NCI-H510A (cell line): ENCODE measurements at places on chromosomes 1 and 21.

- no peak for DNase-seq
These were observed 316.7 kb downstream of the BRINP2 start for GRCh38 chr1:177487481-177487880.

GRCh38 chr1:53804181-53804580 is 33.9 kb downstream of the NDC1 start:
- DNase-seq, result no peak

GRCh38 chr1:29657816-29658215 is 421.5 kb downstream of the PTPRU start:
- DNase-seq, result no peak

GRCh38 chr21:34836933-34837505 is 168.2 kb downstream of the CLIC6 start:
- no peak for DNase-seq

GRCh38 chr1:204503122-204503912 is 8.7 kb upstream of the PIK3C2B start:
- DNase-seq, result no peak

DNA sequence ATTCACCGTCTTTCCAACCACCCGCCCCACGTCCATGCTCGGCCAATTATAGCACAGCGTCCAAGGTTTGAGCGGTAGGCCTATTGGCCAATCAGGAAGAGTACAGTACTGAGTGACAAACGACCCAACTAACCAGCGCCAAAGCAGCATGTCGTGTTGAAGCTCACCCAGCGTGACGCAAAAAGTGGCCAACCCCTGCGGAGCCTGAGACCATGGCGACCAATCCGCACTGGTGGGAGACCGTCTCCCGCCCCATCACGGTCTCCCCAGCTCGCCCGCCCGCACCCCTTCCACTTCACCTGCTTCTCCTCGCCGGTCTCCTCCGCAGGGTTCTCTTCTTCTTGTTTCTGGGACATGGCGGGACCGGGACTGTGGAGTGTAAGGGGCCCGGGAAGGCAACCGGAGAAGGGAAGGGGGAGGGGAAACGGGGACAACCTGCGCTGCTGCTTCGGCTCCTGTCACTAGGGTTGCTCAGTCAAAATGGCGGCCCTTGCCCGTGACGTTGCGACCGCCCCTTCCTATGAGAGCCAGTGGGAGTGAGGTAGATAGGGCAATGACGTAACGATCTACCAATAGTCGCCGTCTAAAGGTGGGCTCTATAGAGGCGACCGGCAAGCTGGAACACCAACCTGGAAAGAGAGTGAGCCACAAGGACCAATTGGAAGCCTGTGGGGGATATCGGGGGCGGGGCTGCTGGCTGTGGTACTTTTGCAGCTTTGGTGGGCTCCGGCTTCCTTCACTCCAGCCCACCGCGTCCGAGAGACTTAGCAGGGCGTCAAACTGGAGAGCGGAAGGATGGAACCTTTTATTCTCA is at the start of gene ENSA:
ENSA (minus strand) TSS at position 498 of the 814 bp plus-strand sequence; CDS start at position 356, 142 bp downstream.
- peak; percentile 97 for DNase-seq

GRCh38 chr1:98104289-98104688 is 183.5 kb upstream of the DPYD start:
- no peak for DNase-seq

GRCh38 chr21:35855484-35855883 is 204.8 kb downstream of the SETD4 start:
- DNase-seq, result no peak

DNA sequence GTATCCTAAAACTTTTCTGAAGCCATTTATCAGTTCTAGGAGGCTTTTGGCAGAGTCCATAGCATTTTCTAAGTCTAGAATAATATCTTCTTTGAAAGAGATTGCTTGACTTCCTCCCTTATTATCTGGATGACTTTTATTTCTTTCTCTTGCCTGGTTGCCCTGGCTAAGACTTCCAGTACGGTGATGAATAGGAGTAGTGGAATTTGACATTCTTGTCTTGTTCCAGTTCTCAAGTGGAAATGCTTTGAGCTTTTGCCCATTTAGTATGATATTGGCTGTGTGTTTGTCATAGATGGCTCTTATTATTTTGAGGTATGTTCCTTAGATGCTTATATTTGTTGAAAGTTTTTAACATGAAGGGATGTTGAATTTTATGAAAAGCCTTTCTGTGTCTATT is 1647.9 kb downstream of the PLA2G4A start:
- no peak for DNase-seq

GRCh38 chr1:92705446-92705845 is 79.5 kb downstream of the EVI5 start:
- DNase-seq, result no peak

DNA sequence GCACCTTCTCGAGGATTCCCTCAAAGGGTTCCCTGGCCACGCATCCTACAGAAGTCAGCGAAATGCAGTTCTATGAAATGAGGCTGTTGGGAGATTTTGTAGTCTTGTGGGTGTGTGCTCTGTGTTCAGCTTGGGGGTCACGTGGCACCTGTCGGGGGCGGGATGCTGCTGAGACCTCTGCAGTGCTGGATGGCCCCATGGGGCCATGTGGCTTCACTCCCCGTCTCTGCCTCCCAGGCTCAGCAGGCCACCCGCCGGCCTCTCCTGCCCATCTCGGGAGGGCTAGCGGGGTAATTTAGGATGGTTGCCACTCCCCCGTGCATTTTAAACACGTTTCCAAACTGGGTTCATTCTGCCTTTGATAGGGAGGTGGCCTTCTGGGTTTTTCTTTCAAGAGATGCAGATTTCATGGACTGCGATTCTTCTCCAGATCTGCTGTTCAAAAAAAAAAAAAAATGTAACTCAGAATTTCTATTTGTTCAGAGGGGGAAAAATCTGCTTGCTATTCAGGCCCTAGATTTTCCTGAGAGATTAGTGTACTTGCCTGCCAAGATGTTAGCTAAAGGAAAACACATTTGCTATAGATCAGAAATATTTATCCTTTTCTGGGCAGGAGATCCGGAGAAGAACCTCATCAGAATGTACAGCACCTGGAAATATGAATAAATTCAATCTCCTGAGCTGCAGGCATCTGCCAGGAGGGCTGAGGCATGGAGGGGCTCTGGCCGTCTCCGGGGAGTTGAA is 277.2 kb upstream of the VAMP3 start:
- DNase-seq, result no peak

DNA sequence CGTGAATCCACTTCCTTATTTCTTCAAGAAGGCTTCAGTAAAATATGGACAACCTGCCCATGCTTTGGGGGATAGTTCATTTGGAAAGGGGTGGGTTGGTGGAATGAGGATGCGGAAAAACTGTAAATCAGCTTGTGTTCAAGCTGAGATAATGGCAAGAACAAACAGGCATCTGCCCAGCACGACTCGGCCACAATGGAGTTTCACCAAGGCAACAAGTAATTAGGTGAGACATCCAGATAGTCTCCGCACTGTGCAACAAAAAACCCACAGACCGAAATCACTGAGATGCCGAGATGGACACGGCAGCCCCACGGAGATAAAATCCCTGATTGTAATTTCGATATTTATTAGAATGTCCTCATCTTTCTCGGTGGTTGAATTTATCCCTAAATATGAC is 455.2 kb downstream of the AJAP1 start:
- no peak for DNase-seq

GRCh38 chr21:43345746-43346409 is 81.1 kb downstream of the SIK1 start:
- DNase-seq, result no peak

DNA sequence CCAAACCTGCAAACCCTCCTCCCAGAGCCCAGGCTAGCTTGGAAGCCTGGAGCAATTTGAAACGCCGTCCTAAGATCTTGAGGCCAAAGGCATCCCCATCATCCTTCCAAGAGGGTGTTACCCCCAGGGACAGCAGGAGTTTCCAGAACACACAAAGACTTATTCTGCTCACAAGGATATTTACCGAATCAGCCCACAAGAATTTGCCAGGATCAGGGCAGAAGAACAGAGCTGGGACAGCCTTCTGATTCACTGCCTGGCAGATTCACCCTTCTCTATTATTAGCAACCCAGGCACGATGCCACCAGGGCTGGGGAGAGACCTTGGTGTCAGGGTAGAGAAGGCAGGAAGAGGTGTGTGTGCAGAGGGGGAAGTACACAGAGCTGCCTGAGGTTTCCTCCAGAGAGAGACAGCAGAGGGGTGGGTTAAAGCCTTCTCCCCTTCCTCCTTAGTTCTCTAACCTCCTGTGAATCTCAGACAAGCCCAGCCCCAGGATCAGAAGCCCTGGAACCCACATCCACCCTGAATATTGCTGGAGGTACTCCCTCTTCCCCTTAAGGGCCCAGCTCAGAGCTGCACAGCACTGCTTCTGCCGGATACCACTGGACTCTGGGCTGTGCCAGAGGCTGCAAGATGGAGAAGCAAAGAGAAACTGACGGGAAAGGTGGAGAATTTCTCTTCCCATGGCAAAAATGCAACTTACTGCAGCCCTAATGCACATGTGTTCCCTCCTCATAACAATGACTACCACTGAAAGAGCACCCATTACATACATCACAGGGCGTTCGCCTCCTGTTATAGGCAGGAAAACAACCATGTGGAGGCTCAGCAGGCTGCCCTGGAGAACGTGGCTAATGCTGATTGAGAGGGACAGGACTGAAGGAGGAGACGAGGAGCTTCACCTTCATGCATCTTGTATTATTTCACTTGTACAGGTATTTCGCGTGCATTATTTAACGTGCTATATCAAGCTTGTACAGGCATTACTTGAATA is 61.8 kb downstream of the ITPKB start:
- no peak for DNase-seq

DNA sequence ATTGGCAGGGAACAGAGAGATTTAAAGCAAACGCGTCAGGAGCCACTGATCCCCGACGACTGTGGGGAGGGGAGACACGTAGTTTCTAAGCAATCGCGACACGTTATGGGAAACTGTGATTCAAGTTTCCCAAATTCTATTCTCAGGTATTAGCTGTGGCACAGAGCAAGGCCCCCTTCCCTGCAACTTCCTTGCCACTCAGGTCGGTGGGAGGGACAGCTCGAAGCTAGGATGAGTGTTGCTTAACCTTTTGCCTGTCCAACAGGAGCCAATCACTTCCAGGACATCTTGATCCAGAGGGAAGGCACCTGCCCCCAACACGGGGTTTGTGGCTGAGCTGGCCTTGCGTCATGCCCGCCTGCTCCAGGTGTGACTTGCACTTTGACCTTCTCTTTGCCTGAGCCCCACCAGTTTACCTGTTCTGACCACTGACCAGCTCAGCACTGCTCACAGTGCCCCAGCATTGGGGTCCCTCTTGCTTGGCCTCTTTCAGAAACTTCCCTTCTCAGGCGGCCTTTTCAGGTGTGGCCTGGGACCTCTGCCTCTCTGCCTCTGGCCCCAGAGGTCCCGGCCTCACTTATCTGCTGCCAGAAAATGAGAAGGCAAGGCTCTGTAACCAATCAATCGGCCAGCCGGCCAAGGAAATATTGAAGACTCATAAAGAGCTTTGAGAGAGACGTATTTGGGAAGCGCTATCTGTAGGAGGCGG is 24.6 kb downstream of the TEX35 start:
- DNase-seq, result no peak

GRCh38 chr1:219427403-219427802 is 185.5 kb downstream of the ZC3H11B start:
- no peak for DNase-seq
